ENCODE measurements at places on chromosomes 4 and X.
A peak's percentile ranks its signal among the peaks of the same experiment; 100 is the strongest.

GRCh38 chrX:69280933-69281332 is 115.7 kb upstream of the PJA1 start:
- no peak for DNase-seq

DNA sequence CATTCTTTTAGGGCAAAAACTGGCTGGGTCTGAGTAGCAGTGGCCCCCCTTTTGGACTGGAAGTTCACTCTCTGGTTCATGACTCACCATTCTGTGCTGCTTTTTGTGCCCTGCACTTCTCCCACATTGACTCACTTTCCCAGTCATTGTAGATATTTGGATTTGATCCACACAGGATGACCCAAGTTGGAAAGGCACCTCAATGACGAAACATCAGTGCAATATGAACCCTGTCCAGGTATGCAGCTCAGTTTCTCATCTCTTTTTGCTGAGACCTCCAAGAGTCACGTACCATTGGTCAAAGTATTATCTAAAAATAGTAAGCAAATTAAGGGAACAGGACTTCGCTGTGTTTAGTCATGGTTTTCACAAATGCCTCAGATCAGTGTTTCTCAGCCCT is 92.7 kb downstream of the CBLL2 start:
- peak; percentile 86 for DNase-seq

GRCh38 chrX:68934421-68934820 is 105.6 kb downstream of the EFNB1 start:
- no peak for DNase-seq

GRCh38 chrX:140318296-140318695 is 186.6 kb downstream of the SOX3 start:
- DNase-seq = peak; percentile 73

- DNase-seq = no peak
Observed at GRCh38 chr4:129223945-129224344, 128.0 kb downstream of the C4orf33 start.

DNA sequence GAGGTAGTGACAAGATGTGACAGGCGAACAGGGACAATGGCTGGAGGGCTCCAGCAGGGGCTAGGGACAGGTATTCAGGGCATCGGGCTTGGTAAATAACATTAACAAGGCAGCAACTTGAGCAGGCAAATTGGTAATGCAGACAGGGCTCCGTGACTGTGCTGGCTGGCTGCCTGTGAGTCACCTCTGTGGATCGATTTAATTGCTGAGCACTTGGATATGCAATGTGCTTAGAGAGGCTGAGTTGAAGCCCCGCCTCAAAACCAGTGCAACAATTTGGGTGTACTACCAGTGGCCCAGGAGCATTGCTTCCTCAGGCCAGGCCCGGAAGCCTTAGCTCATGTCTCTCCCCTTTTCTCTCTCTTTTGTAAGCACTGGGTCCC is 19.5 kb downstream of the CNGA2 start:
- DNase-seq = peak; percentile 69

GRCh38 chr4:149292425-149293007 is 523.1 kb downstream of the IQCM start:
- no peak for DNase-seq

GRCh38 chrX:153622661-153623309 is 23.8 kb upstream of the CCNQ start:
- DNase-seq = no peak

- DNase-seq = no peak
Observed at GRCh38 chr4:173281406-173282255, 52.5 kb downstream of the HMGB2 start.

- peak; percentile 55 for DNase-seq
Observed at GRCh38 chr4:139392797-139393196, 61.1 kb upstream of the RAB33B start.

DNA sequence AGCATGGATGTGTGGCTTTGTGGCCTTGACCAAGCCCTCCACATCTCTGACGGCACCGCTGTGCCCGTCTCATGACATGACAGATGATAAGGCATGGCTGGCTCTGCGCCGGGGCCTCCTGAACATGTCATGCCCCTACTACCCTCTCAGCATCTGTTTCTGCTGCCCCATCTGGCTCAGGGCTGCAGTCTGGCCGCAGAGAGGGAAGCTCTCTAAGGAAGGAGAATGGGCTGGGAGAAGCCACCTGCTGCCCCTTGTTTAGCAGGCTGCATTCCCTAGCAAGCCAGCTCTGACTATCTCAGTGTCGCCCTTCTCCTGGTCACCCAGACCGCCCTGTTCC is 7.2 kb downstream of the ZNF185 start:
- DNase-seq = no peak
